ENCODE measurements at places on chromosomes 7 and 10.

GRCh38 chr10:1379601-1380000, 323.4 kb downstream of the WDR37 start:
- no peak for DNase-seq

DNA sequence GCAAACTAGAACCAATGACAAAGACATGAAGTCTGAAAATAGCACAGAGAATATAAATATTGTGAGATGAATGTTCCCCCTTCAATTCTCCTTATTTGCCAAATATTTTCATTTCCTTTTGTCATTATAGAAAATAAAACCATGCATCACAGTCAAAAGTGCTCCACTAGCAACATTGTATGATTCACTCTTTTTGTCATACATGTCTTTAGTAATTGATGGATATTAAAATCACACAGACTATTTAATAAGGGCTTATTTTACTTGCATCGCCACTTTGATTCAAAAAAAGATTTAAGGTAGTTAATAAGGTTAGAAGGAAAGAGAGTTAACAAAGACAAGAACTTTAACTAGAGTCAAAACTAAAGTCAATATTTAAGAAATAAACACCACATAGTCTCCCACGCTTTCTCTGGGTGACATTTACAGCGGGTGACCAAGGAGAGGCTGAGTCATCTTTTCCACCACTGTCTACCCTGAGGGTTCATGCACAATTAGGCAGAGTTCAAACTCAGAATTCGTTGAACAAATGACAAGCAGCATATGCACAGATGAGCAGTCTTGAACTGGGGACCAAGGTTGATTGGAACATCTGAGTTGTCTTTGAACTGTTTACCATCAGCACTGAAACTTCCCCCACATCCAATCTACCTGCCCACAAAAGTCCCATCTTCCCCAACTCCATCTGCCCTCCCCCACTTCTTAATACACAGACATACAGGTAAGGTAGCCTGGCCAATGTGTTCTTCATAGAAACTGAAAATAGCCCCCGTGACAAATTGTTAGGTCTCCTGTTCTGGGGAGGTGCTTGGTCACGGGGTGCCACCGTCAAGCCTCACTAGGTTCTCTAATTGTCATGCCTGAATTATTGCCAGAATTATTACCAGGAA, 42.5 kb downstream of the C7orf25 start:
- peak; percentile 79 for DNase-seq

DNA sequence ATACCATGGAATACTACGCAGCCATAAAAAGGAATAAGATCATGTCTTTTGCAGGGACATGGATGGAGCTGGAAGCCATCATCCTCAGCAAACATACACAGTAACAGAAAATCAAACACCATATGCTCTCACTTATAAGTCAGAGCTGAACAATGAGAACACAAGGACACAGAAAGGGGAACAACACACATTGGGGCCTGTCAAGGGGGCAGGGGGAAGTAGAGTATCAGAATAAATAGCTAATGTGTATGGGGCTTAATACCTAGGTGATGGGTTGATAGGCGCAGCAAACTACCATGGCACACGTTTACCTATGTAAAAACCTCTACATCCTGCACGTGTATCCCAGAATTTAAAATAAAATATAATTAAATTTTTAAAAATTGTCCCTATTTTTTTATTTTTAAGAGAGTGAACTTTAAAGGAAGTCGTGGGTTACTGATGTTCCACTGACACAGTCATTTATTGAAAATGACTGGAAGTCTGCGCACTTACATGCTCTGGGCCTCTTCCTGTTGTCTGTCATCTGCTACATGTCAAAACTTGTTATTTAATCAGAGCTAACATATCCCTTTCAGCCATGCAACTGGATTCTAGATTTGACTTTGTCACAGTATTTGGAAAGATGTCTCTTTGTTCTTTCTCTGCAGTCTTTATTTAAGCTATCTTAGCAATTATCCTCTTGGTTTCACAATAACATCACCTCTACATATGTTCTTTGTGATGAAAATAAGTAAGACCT, 73.7 kb upstream of the ABCB5 start:
- no peak for DNase-seq

GRCh38 chr10:93766918-93767317, 9.2 kb downstream of the LGI1 start:
- DNase-seq, result no peak

DNA sequence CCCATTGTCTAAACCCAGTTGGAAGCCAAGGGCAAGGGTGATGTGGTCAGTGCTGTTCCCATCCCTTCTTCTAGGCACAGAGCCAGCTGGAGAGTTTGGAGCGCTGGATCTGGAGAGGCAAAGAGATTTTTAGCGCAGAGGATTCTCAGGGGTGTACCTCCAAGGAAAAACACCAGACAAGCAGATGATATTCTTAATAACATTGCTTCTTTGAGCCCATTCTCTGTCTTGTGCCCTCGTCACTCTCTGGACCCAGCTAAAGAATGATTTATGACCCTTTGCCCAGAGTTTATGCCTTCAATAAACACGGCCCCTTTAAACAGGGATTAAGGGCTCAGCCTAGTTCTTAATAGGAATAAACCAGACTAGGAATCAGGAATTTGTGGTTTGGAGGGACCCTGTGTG, 4.7 kb upstream of the HIP1 start:
- DNase-seq, result no peak

GRCh38 chr7:100801833-100802568, 25.3 kb downstream of the EPHB4 start:
- DNase-seq, result no peak

All from activated CD8-positive, alpha-beta T cell treated with anti-CD3 and anti-CD28 coated beads for 36 hours (primary cell).